ENCODE measurements at places on chromosomes 1 and 21. TPM values are rescaled to one million over a fixed set of nuclear protein-coding genes. Genes with fewer than 3 reads are reported as not detected.

LENEP gene
- 0.48 TPM for total RNA-seq

A3GALT2 gene
- total RNA-seq = not detected

DPT gene
- not detected for total RNA-seq

EFNA3 gene
- total RNA-seq = 8.2 TPM

MX2 gene
- not detected for total RNA-seq

KRTAP21-2 gene
- total RNA-seq = not detected

SPRR2A gene
- not detected for total RNA-seq

AJAP1 gene
- not detected for total RNA-seq

AMIGO1 gene
- 2.6 TPM for total RNA-seq

SPRR2E gene
- not detected for total RNA-seq

IFI6 gene
- total RNA-seq = 67.2 TPM

RNU1-2 gene
- not detected for total RNA-seq

MRPL24 gene
- total RNA-seq = 180 TPM

ANKRD35 gene
- not detected for total RNA-seq

MAEL gene
- total RNA-seq = not detected

CFHR1 gene
- not detected for total RNA-seq

ZSWIM5 gene
- 2.6 TPM for total RNA-seq

SAMD11 gene
- total RNA-seq = not detected

CTH gene
- 10.6 TPM for total RNA-seq

NEGR1 gene
- total RNA-seq = not detected

FCGR2B gene
- 1.1 TPM for total RNA-seq

ADORA3 gene
- total RNA-seq = not detected

OR10Z1 gene
- not detected for total RNA-seq

CENPF gene
- 66.4 TPM for total RNA-seq

TGFB2 gene
- total RNA-seq = 2.1 TPM

JMJD4 gene
- total RNA-seq = 38.2 TPM

NOTCH2NLA gene
- total RNA-seq = 31.3 TPM

FCMR gene
- total RNA-seq = 1.7 TPM

SLC45A1 gene
- not detected for total RNA-seq

C1QA gene
- total RNA-seq = not detected

CELA3B gene
- not detected for total RNA-seq

CRABP2 gene
- 0.29 TPM for total RNA-seq

CACNA1S gene
- total RNA-seq = 0.05 TPM

PLOD1 gene
- 218 TPM for total RNA-seq

MATN1 gene
- 0.18 TPM for total RNA-seq

RPS6KA1 gene
- 19.3 TPM for total RNA-seq

REN gene
- not detected for total RNA-seq

CFHR4 gene
- not detected for total RNA-seq

NTRK1 gene
- 0.53 TPM for total RNA-seq

MROH9 gene
- not detected for total RNA-seq

CR1 gene
- total RNA-seq = not detected

KLHDC9 gene
- total RNA-seq = not detected

SLC26A9 gene
- not detected for total RNA-seq

LAD1 gene
- 0.34 TPM for total RNA-seq

PDPN gene
- total RNA-seq = not detected

BTG3 gene
- 45.5 TPM for total RNA-seq
